Mesothelial cell of epicardium (in vitro differentiated cells): ENCODE measurements at places on chromosomes 7 and 10.

GRCh38 chr7:55180963-55181542 lies 162.2 kb downstream of the EGFR start:
- DNase-seq, result no peak

- DNase-seq, result no peak
Measured at GRCh38 chr10:93879273-93879672, 14.5 kb upstream of the SLC35G1 start.

DNA sequence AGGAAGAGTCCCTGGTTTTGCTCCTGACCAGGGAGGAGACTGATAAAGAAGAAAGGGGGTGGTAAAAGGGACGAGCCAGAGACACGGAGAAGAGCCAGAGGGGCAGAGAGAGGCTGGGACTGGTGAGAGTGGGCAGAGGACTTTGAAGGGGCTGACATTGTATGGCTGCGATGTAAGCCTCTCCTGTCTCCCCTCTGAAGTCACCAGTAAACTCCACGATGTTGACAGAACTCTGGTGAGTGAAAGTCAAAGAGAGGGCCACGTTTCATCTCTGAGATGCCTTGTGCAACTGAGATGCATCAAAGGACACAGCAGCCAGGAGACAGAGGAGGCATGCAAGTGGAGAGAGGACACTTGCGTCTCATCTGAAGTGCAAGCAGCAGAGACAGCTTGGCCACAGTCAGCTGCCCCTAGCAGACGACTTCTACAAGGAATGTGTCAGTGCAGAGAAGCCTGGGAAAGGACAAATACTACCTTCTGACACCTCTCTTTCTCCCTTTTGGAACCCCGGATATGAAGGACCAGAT lies 54.3 kb downstream of the SMKR1 start:
- DNase-seq, result no peak

DNA sequence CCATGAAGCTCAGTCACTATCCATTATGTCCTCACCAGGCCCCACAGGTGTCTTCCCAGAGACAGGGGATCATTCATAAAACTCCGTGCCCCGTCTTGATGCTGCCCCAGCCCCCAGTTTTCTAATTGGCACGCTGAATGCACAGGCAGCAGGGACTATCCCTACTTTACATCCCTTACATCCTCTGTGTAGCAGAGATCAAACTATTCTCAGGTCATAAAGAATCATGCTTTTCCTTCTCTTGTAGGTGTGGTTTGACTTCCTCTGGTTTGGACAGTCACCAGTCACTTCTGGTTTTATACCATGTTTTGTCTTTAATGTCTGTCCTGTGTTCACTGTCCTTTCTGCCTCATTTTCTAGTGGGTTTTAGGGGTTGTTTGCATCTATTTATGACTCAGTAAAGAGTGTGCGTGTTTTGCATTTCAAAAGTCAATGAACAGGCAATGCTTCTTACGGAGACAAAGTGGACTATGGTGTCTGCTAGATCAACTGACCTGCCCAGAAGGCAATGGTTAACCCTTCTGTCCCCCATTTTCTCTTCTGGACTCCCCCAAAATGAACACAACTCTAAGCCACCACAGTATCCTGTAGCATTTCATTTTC lies 140.4 kb upstream of the NPVF start:
- DNase-seq, result no peak

DNA sequence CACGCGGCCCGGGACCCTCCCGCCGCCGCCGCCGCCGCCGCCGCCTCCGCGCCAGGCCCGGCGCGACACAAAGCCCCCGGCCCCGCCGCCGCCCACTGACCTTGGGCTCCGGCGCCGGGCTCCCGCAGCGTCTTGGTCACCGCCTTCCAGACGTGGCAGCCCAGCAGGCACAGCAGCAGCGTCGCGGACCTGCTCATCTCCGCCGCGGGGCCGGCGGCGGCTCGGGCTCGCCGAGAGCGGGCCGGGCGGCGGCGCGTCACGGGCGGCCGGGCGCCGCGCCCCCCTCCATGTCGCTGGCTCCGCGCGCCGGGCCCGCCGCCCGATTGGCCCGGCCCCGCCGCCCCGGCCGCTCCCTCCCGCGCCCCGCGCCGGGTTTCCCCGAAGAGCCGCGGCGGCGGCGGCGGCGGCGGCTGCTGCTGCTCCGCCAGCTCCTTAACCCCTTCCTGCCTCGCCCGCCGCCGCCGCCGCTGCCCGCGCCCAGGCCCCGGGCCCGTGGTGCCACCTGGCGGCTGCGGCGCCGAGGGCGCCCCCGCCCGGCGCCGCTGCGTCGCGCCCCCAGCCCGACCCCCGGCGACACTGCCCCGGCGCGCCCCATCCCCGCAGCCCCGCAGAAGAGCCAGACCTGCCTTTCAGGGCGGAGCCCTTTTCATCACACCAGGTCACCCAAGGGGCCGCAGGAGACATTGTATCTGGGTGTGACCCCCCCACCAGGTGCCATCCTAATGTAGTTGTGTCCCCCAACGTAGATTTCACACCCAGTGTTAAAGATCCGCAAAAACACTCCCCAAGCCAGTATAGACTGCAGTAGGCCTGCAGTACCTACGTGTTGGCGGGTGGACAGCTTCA lies at the start of gene FAM171A1:
TSS of gene FAM171A1 (minus strand) at position 434 of the 846 bp plus-strand sequence. CDS start at position 197, 237 bp downstream.
- peak; percentile 62 for DNase-seq

DNA sequence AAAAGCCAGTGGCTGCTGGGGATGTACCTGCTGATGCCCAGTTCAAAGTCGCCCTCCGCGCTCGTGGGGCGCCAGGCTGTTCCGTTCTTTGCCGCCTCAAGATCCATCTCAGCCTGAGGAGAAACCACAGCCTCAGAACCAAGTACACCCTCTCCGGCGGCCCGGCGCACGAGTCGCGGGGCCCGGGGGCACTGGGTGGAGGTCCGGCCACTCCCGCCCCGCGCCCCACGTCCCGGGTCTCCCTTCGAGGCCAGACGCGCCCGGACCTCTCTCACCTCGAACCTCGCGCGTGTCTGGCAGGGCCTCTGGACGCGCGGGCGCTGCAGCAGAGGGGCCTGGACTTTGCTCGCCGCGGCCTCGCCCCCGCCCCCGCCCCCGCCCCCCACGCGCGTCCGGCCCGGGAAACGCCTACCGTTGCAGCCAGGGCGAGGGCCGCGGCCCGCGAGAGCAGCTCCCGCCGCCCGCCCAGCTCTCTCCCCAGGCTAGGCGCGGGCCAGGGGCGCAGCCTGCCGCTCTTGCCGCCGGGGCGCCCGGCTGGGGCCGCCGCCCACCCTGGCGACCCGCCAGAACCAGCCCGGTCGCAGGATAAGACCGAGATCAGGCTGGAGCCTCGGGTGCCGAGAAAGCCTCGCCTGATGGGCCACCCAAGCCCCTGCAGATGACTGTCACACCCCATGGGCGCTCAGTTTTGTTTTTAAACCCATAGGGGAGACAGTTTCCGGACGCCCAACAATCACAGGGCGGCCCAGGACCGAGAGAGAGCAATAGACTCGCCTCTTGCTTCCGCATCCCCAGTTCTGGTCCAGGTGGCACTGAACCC lies at the start of gene ABCB4:
TSS of gene ABCB4 (minus strand) at position 322 of the 820 bp plus-strand sequence. CDS start at position 107, 215 bp downstream.
- no peak for DNase-seq
